ENCODE measurements at places on chromosomes 6 and 20. TPM values are rescaled to one million over a fixed set of nuclear protein-coding genes. Genes with fewer than 3 reads are reported as not detected.

The MYO6 gene
- total RNA-seq: 4.8 TPM

DNA sequence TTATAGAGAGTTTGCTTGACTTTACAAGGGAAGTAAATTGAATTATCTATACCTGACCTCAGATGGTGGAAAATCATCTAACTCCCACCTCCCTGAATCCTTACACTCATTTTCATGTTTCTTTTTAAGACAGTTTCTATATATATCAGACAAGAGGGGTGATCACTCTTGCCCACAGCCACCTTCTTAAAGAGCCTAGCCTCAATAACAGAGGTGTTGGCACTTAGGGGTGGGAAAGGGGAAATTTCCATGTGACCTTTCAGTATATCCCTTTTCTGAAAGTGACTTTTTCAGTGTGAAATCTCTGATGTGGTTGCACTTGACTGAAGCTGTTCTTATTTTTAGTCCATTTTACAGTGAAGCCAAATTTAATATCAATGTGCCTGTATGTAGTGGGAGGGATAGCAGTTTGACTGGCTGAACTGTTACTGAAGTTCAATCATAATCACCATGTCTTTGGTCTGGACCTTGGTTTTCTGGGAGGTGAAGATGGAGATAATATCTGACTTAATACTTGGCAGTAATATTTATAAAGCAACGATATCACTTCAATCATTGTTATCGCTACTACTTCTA is 141.3 kb downstream of the MAP3K7 start:
- no peak for DNase-seq
- H3K36me3 ChIP-seq: no peaks in the 10 kb centered on the region
- no peak overlapping the region for H3K27ac ChIP-seq
- no peak overlapping the region for H3K4me3 ChIP-seq
- no peaks in the 10 kb centered on the region for H3K4me1 ChIP-seq

The IL17A gene
- not detected for total RNA-seq

The MOXD1 gene
- total RNA-seq: 5.1 TPM

DNA sequence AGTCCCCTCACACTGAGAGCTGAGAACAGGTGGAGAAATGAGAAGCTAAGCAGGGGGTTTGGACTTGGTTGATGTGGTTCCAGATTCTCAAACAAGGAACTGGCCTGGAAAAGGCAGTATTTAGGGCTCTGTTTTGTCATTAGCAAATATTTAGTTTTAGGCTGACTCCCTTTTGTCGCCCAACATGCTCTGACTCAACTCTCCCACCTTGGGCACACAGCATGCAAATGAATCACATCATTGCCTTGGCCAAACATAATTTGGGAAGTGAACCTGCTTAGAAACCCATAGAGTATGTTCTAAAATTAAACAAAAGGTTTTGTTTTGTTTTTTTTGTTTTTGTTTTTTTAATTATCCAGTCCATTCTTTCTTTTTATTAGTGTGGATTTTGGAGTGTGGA is 9.5 kb upstream of the UQCC2 start:
- H3K4me1 ChIP-seq: peaks cover 19% of the 10 kb centered on the region
- H3K27me3 ChIP-seq: no peaks in the 10 kb centered on the region
- H3K36me3 ChIP-seq: peaks cover 38% of the 10 kb centered on the region

The CTAGE9 gene
- not detected for total RNA-seq

The PDE10A gene
- 10.3 TPM for total RNA-seq

The NCOA3 gene
- 19.6 TPM for total RNA-seq
